ENCODE measurements at places on chromosomes 13 and 19.

DNA sequence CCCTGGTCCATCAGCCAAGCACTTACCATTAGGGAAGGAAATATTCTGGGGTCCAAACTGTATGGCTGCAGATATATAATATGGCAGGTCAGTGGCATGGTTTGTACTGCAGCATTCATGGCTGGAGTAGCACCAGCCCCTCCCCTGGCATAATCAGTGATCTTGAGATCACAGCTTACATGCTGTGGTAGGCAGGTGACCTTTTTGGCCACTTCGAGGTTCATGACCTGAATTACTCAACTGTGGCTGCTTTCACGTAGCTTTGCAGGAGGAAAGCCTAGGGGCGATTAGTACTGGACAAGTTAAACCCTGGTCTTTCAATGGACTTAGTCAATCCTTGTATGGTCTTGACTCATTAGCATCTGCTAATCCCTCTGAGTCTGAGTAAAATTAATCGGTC lies 169.8 kb downstream of the SPRY2 start:
- no peak for DNase-seq

DNA sequence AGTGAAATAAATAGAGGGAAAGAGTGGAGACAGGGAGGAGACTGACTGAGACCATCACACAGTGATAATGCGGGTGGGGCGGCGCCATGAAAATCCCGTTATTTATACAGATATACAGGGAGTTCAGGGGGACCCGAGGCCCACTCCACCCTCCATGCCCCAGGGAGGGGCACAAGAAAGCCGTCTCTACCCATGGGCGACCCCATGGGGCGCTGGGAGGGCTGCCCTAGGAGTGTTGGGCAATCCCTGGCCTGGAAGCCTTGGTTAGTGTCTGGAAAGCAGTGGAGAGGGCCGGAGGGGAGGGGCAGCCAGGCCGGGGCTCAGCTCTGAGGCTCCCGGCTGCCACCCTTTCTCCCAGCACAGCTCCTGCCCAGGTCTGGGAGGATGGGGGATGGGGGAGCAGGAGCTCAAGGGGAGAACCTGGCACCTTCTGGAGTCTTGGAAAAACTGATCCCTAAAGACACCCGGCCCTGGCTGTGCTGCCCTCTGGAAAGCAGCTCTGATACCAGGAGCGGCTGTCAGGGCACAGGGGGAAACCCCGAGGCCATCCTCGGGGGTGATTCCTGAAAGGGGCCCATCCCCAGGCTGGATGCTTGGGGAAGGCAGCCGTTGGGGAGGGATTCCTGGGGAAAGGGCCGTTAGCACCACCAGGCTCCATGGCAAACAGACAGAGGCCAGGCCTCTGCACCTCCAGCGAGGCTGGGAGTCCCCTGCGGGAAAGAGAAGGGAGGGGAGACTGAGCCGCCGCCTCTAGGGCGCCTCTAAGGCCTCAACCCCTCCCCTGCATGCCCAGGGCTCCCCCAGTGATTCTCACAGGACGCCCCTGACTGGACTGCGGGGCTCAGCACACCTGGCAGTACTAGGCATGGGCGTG lies 3.0 kb upstream of the PRKD2 start:
- DNase-seq: no peak

DNA sequence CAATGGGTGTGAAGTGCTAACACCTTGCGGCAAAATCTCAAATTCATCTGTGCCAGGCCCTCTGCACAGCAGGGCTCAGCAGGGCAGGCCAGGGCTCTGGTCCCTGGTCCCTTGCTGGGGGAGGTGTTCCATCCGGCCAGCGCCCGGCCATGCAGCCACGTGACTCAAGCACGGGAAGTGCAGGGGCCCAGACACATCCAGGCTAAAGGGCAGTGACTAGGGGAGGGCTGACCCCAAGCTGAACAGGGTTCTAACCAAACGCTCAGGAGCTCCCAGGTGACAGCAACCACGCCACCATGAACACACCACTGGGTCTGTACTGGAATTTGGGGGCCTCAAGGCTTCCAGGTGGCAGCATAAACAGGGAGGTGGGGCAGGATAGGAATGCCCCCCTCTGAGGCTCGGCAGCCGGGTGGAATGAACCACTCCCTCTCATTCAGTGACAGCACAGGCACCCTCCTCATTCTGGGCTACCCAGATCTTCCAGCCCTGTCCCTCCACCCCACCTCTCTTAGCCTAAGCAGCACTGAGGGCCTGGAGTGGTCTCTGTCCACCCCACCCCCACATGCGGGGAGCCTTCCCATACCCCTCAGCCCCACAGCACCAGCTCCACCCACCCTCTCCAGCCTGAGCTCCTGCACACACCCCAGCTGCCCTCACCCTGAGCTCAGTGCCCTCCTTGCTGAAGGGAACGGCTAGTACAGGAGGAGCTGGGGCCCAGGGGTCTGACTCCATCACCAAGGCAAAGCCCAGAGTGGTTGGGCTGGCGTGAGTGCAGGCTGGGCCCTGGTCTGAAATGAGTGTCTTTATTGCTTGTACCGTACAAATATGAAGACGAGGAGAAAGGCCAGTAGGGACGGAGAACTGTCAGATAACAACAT lies 5.3 kb upstream of the CCNP start:
- DNase-seq: no peak

- no peak for DNase-seq
Observed at GRCh38 chr19:46896076-46896794, 35.4 kb downstream of the ARHGAP35 start.

DNA sequence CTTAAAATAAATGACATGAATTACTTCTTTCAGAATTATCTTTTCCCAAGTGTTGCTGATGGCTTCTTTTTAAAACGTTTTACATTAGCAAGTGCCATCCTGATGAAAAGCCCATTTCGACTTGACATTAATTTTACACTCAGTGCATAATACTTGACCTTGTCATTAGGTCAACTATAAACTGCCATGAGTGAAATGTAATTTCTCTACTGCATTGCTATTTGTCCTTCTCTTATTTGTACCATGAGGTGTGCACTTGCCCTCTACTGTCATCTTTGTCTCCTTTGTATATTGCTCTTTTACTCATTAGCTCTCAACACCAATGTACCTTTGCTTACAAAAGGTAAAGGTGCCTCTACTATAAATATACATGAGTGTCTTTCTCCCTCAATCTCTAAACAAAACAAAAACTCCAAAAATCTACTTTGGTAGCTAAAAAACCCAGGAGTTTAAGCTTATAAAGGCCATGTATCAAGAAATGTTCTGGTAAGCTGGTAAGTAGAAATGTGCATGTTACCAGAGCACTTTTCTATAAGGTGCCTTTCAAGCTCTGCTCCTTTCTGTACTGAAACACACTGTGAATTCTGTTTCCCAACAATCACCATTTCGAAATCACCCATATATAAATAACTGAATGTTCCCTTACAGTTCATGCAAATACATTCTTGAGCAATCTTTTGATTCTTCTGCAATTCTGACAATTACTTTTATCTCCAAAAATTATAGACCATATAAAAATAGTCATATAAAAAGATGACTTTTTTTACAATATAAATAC lies 351.4 kb downstream of the SLITRK5 start:
- DNase-seq: no peak

DNA sequence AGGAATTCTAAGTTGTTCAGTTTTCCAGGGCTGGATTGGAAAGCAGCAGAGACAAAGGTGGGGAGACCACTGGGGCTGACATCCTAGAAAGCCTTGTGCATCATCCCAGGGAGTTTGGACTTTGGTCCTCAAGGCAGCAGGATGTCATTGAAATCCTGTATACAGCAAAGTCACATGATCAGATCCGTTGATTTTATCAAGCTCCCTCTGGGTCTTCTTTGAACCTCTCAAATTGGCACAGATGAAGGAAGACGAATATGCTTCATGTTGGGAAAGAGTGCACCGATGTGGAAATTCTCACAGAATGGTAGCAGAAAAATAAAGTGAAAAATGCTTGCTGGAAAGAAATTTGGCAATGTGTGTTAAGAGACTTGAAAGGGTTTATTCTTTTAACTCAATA lies 149.8 kb upstream of the TMTC4 start:
- DNase-seq: no peak

- DNase-seq: peak; percentile 75
Observed at GRCh38 chr19:10718205-10719196, 622 bp downstream of the DNM2 start.

DNA sequence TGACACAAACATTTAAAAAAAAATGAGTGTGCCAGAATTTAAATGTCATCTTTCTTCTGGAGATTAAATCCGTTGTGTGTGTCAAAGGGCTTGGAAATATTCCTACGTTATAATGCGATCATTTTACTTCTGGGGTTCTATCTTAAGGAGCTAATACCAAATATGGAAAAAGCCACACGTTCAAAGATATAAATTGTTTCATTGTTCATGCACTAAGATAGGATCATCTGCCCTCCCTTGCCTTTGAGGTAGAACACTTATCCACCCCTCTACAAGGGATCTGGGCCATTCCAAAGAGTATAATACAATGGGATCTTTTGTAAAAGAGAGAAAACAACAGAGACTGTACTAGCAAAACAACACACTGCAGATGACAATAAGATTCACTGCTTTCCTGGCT lies 64.9 kb downstream of the ANKRD10 start:
- DNase-seq: no peak

DNA sequence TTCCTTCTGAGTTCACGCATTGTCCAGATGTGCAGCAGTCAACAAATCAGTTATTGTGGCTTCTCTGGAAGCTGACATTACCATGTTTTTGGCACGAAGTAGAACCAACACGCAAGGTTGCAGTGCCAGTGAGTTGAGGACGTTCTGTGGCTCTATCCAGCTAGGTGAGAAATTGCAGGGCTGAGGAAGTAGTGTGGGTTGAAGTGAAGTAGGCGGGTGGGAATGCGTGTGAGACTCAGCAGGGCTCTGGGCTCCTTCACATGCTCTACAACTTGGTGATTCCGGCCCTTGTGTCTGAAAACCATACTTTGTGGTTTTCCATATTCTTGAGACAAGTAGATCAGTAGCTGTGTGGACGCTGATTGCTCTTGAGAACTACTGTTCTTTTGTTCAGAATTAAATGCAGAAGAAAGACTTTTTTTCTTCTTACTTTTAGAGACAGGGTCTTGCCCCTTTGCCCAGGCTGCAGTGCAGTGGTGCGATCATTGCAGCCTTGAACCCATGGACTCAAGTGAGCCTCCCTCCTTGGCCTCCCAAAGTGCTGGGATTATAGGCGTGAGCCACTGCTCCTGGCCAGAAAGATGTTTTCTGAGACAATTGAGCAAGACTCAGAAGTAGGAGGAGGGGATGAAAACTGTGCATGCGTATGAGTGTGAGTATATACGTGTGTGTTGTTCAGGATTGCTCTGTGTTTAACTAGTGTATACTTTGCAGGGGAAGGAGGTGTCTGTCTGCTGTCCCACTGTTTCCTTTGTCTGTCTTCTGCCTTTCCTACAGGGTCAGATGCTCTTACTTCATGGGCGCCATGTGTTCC lies 46.2 kb downstream of the GATAD2A start:
- no peak for DNase-seq

GRCh38 chr13:90800082-90800746 lies 547.3 kb upstream of the MIR17HG start:
- DNase-seq: no peak

GRCh38 chr13:102028206-102028605 lies 373.6 kb downstream of the FGF14 start:
- no peak for DNase-seq

GRCh38 chr19:19185853-19186740 lies 5.9 kb downstream of the BORCS8 start:
- DNase-seq: peak; percentile 51

DNA sequence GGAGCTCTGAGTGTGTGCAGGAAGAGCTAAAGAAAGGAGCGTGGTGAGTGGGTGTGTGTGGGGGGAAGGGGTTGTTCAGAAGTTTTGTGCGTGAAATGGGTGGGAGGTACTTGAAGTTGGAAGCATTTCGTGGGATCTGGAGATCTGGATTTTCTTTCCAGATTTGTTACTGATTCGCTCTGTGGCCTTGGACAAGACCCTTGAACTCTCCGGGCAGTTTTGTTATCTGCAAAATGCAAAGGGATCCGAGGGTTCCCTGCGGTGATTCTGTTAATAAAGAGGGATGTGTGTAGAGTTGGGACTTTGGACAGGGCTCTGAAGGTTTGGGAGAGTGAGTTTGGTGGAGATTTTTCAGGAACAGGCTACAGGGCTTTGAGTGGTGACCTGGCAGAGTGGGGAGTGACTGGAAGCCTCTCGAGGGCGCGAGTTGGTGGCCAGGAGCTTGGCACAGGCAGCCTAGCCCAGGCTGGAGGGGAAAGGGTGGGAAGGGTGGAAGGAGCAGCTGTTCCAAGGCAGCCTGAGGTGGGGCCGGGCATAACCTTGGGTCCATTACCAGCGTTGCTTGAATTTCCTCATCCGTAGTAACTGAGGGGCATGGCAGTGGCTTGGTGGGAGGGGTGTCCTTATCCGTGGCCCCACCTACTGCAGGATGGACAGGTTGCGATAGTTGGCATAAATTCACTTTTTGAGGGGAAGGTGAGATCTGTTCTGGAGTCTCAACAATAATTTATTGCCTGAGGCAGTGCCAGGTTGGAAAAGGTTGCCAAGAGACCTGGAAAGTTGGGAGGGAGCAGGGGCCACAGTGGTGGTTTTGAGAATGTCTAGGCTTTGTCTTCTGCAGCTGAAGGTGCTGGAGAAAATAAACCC lies 2.1 kb downstream of the ACTN4 start:
- peak; percentile 49 for DNase-seq

GRCh38 chr13:106804991-106805390 lies 237.1 kb upstream of the ARGLU1 start:
- DNase-seq: no peak

GRCh38 chr19:56603829-56604228 lies 8.7 kb downstream of the ZNF71 start:
- peak; percentile 57 for DNase-seq

DNA sequence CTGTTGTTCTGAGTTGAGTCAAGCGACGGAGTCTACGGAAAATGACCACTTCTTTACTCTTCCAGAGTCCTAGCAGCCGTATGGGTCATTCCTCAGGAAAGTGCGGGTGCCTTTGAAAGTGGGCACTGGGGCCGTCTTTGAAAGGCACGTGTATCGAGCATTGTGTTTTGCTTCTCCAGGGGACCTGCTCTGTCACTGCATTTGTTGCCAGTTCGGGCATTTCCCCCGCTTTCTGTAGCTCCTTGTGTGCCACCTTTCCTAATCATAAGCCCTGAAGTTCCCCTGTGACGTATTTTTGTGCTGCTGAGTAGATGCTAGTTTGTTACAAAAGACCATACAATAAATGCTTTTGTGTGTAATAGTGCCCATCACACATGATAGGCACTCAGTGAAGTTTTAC lies 24.4 kb downstream of the SPATA13 start:
- no peak for DNase-seq

GRCh38 chr13:109704771-109705635 lies 81.4 kb downstream of the IRS2 start:
- DNase-seq: peak; percentile 20

DNA sequence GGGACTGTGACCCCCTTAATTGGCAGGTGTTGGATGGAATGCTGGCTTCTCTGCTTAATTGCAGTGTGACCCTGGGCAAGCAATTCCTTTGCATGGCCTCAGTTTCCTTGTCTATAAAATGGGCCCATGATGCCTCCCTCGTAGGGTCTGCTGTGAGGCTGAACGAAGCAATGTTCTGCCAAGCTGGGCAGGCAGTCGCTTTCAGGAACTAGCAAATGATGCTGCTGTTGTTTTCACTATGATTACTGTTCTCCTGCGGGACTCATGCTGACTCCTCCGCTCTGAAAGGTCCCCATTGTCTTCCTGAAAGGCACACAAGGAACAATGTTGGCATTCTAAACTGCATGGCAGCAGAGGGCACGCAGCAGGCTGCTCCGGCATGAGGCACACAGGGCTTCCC lies 6.8 kb downstream of the BICRA start:
- no peak for DNase-seq

All from GM23248 (cell line).